ENCODE measurements at places on chromosomes 3 and 15. TPM values are rescaled to one million over a fixed set of nuclear protein-coding genes. Genes with fewer than 3 reads are reported as not detected.

- no peak for DNase-seq
Measured at GRCh38 chr3:173800154-173800553, 402.6 kb downstream of the NLGN1 start.

DNA sequence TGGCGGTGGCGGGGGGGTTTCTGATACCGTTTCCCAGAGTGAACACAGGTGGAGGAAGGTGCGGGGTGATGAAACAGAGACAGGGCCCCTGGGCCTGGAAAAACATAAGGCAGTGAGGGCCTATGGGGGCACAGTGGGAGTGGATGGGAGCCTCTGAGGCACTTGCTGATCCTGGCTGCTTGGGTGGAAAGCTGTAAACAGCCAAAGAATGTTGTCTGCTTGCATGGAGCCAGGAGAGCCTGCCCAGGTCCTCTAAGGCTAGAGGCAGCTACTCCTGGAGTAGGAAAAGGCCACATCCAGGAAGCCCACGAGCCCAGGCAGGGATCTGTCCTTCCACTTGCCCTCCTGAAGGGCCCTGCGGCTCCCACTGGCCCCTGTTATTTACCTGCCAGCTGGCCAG, 2.9 kb upstream of the SEMA3B start:
- no peak for DNase-seq

- no peak for DNase-seq
Measured at GRCh38 chr3:190586631-190587011, 72.7 kb downstream of the IL1RAP start.

- DNase-seq: no peak
Measured at GRCh38 chr3:136270179-136270578, 20.0 kb downstream of the PCCB start.

DNA sequence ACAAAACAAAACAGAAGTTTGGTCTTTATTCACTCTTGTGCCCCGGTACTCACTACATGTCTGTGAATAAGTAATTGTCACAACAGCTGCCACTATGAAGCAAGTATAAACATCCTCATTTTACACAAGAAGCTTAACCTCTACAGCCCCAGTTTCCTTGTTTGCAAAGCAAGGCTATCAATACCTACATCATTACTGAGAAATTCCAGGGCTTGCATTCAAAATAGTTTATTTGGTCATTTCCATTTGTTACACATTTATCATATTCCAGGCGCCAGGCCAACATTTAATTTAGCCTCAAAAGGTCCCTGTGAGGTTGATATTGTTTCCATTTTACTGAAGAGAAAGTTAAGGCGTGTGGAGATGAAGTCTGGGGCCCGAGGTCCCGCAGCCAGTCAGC, 161.4 kb upstream of the LRTM1 start:
- DNase-seq: no peak

DNA sequence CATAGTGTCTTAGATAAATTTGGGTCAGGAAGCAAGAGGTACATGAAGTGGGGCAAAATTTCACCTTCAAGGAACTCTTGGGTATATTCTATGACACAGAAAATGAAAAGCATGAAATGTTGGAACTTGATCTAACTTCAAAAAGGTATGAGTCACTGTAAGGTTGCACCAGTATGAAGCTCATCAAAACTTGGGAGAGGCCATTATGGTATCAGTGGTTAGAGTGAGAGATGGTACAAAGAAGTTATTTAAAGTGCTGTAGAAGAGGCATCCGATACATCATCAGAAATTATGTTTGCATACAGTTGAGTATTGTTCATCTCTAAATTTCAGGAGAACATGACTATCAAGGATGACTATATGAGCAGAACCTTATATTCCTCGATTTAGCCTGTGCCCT, 302.9 kb upstream of the SUCLG2 start:
- DNase-seq: no peak

DNA sequence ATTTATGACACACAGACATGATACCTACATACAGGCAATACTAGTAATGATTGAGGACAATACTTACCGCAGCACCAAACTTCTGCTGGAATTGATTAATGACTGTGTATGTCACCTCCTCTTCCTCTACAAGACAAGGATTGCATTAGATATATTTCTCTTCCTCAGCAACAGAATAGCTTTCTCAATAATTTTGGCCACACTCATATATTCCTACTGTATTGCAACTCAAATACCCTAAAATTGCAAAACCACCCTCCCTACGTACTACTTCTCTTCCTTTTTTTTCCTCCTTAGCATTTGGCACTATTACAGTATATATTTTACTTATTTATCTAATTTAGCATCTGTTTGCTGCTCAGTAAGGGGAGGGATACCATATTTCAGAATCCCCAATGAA, 14.8 kb downstream of the EXD1 start:
- no peak for DNase-seq

GRCh38 chr3:18679238-18679637, 254.1 kb upstream of the SATB1 start:
- DNase-seq: no peak

- no peak for DNase-seq
Measured at GRCh38 chr3:84906065-84906464, 52.7 kb upstream of the CADM2 start.

DNA sequence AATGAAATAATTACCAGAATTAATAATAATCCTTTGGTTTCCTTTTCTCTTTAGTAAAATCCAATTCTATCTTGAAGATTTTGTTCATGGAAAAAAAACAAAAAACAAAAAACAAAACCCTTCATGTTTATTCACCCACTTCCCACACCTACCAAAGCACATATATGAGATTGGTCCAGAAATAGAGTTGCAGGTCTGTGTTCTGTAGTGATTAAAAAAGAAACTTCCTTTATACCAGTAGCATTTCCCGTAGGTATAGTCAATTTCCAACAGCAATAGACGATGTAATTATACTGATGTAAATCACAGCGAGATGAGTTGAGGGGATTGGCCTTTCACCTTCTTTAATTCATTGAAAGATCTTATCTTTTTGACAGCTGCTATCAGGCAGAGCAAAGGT, 194.6 kb downstream of the SOX2 start:
- DNase-seq: no peak

DNA sequence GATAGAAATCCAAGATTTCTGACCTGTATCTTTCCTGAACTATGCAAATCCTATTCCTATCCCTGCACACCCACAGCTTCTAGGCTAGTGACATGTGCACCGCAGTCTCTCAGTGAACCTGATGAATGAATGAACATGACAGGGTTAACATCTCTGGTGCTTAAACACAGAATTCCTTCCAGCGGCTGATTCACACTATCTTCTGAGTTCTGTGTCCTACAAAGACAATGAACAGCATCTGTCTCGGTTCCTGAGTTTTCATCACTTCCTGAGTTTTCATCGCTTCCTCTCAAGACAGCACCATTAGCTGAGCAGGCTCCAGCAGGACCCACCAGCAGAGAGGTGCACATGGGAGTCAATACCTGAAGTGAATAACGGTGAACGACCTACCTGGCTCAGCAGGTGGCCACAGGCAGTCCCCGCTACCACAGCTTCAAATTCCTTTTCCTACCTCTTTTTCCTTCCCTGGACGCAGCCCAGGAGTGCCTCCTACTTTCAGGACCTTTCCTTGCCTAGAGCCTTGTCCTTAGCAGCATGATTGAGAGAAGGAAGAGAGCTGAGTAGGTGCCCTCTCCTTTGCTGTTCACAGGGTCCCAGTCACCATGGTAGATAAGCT, 113.5 kb downstream of the IGF2BP2 start:
- no peak for DNase-seq

The CHRM5 gene
- total RNA-seq: not detected

DNA sequence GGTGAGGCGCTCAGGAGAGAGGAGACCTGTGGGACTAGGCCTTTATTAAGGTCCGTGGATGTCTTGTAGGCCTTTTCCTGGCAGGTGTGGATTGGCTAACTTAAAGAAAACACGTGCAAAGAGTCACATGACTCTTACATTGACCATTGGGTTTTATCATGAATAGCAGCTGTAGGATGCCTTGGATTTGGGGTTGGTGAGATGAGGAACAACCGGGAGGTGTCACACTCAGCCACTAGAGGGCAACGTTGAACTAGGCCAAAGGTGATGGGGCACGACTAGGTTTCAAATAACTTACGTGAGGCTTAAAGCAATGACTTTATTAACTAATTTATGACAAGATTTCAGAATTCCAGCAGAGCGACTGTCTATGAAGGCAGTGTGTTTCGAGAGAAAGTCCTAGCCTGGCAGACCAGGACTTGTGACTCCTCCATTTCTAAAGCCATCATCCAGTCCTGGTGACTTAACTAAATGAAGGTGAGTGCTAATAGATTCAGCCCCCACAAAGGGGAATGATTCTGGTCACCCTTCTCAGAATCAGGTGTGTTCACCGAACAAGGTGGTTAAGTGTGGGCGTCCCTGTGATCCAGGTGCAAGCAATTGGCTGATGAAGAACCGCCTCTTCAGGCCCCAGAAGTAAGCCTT, 345.6 kb downstream of the MCTP2 start:
- DNase-seq: peak; percentile 86

DNA sequence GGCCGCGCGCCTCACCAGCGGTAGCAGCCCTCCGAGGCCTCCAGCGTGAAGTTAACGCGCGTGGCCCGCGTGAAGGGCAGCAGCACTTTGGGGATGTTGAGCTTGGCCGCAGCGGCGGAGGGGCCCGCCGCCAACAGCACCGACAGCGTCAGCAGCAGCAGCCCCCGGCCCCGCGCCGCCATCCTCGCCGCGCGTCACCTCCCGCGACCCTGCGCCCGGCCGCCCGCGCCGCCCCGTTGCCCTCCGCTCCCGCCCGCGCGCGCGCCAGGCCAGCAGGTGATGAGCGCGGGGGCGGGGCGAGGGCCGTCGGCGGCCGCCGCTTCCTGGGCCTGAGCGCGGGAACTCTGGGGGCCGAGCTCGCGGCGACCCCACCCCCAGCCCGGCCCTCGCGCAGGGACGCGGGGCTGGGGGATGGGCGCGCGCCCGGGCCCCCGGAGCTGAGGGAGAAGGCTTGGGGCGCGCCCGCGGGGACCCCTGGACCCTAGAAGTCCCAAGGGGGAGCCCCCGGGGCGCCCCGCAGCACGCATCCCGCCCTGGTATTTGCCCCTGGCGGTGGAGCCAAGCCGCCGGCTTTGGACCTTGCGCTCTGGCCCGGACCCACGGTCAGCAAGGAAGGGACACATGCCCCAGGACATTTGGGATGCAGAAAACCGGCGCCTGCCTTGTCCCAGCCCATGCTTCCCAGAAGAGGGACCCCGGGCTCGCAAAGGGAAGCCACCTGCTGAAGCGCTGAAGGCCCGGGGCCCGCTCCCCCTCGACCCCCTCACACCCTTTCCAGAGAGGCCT, at the start of gene NUP210:
Gene NUP210 (minus strand): TSS at position 278 of the 786 bp plus-strand sequence. CDS start 96 bp downstream, at position 182.
- peak; percentile 93 for DNase-seq

Data from Karpas-422 (cell line).